ENCODE measurements at places on chromosomes 7 and 10.

- H3K27me3 ChIP-seq, result no peaks in the 10 kb centered on the region
- no peak for DNase-seq
- no peaks in the 10 kb centered on the region for H3K36me3 ChIP-seq
- H3K4me3 ChIP-seq, result no peak overlapping the region
These were observed 260.0 kb upstream of the NRP1 start for GRCh38 chr10:33594475-33594874.

GRCh38 chr7:37853468-37853867, 5.1 kb downstream of the NME8 start:
- no peak for DNase-seq
- H3K4me3 ChIP-seq, result no peak overlapping the region
- H3K36me3 ChIP-seq, result no peaks in the 10 kb centered on the region
- no peaks in the 10 kb centered on the region for H3K27me3 ChIP-seq

DNA sequence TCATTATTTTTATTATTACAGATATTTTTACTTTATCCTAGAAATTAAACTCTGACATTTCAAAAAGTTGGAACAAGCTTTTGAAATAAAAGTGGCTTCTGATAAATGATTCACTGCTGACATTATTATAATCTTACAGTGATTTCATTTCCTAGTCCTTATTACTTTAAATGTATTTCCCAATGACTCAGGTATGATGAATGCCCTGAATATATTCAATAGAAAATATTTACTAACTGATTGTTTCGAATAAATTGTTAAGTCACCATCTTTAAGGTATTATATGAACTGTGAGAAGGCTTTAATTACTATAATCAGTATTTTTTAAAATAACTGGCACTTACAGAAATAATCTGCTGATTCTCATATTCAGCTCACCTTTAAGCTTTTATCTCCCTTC, 21.6 kb downstream of the DKK1 start:
- no peak overlapping the region for H3K27ac ChIP-seq
- H3K4me1 ChIP-seq, result no peaks in the 10 kb centered on the region
- H3K36me3 ChIP-seq, result no peaks in the 10 kb centered on the region
- no peak for DNase-seq
- no peaks in the 10 kb centered on the region for H3K27me3 ChIP-seq
- H3K4me3 ChIP-seq, result no peak overlapping the region

DNA sequence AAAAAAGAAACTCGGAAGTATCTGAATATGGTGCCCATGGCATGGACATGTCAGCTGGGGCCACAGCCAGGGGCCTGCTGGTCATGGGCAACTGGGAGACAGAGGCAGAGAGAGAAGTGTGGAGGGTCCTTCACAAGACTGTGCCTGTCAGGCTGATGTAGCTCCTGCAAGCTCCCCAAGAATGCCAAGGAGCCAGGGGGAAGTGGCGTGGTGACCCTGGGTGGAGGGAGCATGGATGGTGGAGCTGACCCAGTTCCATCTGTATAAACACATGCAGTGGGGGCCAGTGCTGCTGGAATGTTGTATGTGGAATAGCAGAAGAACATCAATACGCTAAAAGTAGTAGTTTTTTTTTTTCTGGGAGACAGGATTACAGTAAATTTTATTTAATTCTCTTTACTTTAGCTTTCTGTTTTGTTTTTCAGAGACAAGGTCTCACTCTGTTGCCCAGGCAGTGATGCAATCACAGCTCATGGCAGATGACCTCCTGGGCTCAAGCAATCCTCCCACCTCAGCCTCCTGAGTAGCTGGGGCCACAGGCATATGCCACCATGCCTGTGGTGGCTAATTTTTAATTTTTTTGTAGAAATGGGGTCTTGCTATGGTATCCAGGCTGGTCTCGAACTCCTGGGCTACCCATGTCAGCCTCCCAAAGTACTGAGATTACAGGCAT, 10.5 kb upstream of the ZMIZ2 start:
- H3K4me1 ChIP-seq, result no peaks in the 10 kb centered on the region
- no peak for DNase-seq
- no peaks in the 10 kb centered on the region for H3K27me3 ChIP-seq
- H3K4me3 ChIP-seq, result no peak overlapping the region
- H3K36me3 ChIP-seq, result no peaks in the 10 kb centered on the region

GRCh38 chr7:87003872-87004798, 55.3 kb downstream of the ELAPOR2 start:
- no peak overlapping the region for H3K27ac ChIP-seq
- H3K4me3 ChIP-seq, result no peak overlapping the region
- H3K36me3 ChIP-seq, result no peaks in the 10 kb centered on the region
- no peaks in the 10 kb centered on the region for H3K4me1 ChIP-seq
- no peak for DNase-seq

GRCh38 chr7:43385309-43385680, 197.6 kb upstream of the STK17A start:
- H3K27me3 ChIP-seq, result no peaks in the 10 kb centered on the region
- no peaks in the 10 kb centered on the region for H3K4me1 ChIP-seq
- no peak for DNase-seq
- no peaks in the 10 kb centered on the region for H3K36me3 ChIP-seq

DNA sequence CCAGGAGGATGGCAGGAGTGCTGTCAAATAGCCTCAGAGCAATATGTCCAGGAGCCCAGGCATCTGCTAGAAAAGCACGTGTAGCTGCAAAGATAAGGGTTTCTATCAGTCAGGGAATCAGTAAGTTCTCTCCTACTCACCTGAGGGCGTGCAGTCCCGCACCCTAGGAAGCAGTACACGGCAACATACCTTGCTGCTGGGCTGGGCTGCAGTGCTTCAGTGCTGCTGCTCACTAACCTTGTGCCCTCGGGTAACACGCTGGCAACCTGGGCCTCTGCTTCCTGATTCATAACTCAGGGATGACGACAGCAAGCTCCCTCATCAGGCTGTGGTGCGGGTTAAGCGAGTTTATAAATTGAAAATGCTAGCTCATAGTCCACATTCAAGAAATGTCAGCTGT, 29.5 kb upstream of the CCNY start:
- no peak overlapping the region for H3K4me3 ChIP-seq
- no peaks in the 10 kb centered on the region for H3K4me1 ChIP-seq
- no peak overlapping the region for H3K27ac ChIP-seq
- H3K27me3 ChIP-seq, result no peaks in the 10 kb centered on the region
- H3K36me3 ChIP-seq, result no peaks in the 10 kb centered on the region
- no peak for DNase-seq

DNA sequence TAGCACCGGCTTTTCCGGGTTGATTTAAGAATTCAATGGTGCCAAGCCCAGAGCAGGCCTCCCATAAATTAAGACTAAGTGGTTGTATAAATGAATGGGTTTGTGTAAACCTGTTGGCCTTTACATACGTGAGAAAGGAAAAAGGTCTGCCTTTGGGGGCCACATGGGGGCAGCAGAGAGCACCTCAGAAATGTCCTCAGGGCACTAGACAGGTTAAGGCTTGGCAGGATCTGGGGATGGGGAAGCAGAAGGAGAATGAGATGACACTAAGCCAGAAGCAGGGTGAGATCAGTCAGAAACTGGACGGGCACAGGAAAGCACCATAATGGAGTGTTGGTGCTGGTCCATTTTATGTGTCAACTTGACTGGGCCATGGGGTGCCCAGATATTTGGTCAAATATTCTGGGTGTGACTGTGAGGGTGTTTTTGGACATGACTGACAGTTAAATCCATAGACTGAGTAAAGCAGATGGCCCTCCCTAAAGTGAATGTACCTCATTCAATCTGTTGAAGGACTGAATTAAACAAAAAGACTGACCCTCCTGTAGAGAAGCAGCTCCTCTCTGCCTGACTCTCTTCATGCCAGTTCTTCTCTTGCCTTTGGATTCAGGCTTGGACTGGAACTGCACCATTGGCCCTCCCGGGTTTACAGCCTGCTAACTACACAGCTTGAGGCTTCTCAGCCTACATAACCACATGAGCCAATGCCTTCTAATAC, 58.9 kb downstream of the FRMPD2 start:
- H3K27ac ChIP-seq, result no peak overlapping the region
- H3K36me3 ChIP-seq, result no peaks in the 10 kb centered on the region
- no peaks in the 10 kb centered on the region for H3K4me1 ChIP-seq
- no peak for DNase-seq

- no peaks in the 10 kb centered on the region for H3K4me1 ChIP-seq
- no peak for DNase-seq
- no peak overlapping the region for H3K4me3 ChIP-seq
- H3K27me3 ChIP-seq, result no peaks in the 10 kb centered on the region
- no peaks in the 10 kb centered on the region for H3K36me3 ChIP-seq
- H3K27ac ChIP-seq, result no peak overlapping the region
These were observed 12.2 kb upstream of the ZNF488 start for GRCh38 chr10:47396311-47396717.

DNA sequence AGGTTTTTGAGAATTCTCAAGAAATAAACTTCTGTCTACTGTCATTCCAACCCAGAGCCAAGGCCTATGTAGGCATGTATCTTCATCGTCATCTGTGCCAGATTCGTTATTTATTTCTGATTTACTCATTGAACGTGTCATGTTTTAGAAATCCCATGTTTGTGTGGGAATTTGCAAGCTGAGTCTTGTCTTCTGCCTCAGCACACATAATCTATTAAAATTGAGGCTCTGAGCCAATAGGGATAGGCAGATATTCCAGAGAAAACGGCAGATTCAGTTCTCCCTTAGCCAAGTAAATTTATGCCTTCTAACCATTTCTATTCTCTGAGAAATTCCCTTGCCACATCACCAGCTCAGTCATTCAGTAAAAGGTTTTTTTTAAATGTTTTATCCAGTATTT, 444.6 kb downstream of the REEP3 start:
- no peaks in the 10 kb centered on the region for H3K36me3 ChIP-seq
- no peaks in the 10 kb centered on the region for H3K4me1 ChIP-seq
- no peak overlapping the region for H3K27ac ChIP-seq
- no peak for DNase-seq
- no peak overlapping the region for H3K4me3 ChIP-seq
